Esophagus squamous epithelium (tissue), 5 donors: ENCODE measurements at places on chromosomes 7 and 10.

- no peak for DNase-seq
Observed at GRCh38 chr7:2968176-2968575, 75.5 kb downstream of the CARD11 start.

- no peak for DNase-seq
Observed at GRCh38 chr7:27248911-27249723, 6.5 kb downstream of the EVX1 start.

DNA sequence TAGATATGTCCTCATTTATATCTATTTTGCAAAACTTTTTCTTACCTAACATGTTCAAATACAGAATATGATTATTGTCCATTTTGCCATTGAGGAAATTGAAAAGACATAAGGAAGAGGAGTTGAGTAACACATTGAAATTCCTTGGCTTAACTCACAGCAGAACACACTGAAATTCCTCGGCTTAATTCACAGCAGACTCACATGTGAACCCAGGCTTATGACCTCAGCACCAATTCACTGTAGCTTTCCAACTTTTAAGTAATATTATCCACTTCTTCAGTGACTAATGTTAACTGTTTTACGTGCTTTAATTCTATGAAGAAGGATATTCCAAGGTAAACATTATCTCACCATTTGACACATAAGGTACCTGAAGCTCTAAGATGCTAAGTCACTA lies 597.5 kb upstream of the PFKP start:
- DNase-seq: no peak

DNA sequence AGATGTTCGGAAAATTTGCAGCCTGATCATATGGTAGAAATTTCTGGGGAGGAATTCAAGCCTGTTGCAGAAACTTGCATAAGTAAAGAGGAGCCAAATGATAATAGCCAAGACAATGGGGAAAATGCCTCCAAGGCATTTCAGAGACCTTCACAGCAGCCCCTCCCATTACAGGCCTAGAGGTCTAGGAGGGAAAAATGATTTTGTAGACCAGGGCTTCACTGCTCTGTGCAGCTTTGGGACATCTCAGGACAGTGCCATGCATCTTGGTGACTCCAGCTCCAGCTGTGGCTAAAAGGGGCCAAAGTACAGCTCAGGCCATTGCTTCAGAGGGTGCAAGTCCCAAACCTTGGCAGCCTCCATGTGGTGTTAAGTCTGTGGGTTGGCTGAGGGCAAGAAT lies 50.6 kb upstream of the CYP2C18 start:
- DNase-seq: no peak

GRCh38 chr7:117111535-117111934 lies 158.2 kb downstream of the ST7 start:
- DNase-seq: no peak

GRCh38 chr10:6141296-6142151 lies 52.7 kb downstream of the RBM17 start:
- no peak for DNase-seq

GRCh38 chr7:23712368-23713284 lies 2.6 kb downstream of the STK31 start:
- DNase-seq: no peak

- DNase-seq: no peak
Observed at GRCh38 chr10:25766687-25767221, 167.3 kb upstream of the MYO3A start.

DNA sequence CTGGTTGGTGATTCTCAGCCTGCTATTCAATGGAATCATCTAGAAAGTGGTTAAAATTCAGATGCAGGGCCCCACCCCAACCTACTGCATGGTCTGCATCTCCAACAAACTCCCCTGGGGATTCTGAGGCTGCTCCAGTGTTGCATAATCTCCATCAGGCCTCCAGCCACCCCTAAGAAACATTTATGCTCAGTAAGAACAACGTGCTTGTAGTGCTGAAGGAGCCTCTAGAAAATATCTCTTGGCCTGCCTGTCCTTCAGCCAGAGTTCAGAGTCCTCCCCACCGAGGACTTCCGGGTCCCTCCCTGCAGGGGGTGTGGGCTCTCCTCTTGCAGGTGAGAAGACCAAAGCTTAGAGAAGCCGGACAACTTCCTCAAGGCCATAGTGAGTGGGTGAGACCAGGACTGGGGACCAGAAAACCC lies 159.8 kb downstream of the SH3PXD2A start:
- no peak for DNase-seq

DNA sequence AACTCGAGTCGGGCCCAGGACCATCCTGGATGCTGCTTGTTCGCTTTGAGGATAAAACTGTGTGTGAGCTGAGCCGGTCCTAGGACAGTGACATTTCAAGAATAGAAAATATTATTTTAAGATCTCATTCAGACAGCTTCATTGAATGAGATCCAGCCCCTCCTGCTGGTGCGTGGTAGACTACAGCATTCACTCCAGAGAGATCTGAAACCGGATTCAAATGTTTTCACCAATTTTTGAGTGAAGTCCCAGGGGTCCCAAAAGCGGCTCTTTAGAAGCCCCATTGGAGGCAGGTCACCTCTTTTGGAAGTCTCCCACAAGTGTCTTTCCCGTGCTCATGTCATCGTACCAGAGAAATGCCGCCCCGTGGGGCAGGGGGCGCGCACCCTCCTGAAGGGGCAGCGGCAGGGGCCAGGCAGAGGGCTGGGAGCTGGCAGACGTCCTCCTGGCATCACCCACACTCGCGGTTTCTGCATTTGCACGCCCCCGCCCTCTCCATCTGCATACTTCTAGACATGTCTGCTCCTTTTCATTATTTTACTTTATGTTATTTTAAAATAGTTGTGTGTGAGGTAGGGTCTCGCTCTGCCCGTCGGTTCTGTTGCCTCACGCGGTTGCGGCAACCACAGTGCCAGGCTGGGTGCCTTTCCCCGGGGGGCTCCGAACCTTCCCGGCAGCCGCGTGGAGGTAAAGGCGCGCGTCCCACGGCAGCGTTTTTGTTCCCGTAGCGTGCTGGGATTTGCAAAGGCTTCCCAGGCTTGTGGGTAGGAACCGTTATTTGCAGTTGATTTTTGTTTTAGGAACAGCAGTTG lies 52.3 kb upstream of the DPYSL4 start:
- no peak for DNase-seq

- DNase-seq: no peak
Observed at GRCh38 chr10:95831515-95831914, 75.6 kb downstream of the ENTPD1 start.

GRCh38 chr7:28711114-28711513 lies 247.0 kb downstream of the TRIL start:
- no peak for DNase-seq

DNA sequence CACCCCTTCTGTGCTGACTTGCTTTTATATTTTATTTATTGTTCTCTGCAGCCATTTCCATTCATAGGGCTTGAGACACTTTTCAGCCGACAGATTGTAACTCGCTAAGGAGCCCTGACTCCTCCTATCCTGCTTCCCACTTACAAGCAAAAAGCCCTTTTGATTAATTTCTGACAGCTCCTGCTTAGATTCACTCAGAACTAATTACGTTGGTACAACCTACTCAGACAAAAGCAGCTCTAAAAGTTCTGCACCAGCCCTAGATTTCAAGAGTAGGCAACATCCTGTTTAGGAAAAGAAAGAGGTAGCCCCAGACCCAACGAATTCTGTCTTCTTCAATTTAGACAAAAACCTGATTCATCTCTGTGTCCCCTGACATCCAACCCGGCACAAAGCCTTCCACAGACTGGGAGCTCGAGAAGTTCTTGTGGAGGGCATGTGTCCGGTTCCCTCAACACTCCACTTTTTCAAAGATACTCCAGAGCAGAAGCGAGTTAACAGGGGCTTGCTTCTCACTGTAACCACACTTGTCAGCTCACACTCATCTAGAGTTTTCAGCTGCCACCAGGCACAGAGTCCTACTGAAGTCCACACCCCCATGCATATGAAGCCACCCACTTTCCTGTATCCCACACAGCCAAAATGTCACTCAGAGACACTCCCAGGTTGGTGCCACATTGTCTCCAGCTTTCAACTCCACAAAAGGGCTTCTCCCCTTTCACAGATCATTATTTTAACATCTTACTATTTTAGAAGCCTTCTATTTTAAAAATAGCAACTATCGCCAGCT lies 113.6 kb upstream of the NFE2L3 start:
- no peak for DNase-seq

DNA sequence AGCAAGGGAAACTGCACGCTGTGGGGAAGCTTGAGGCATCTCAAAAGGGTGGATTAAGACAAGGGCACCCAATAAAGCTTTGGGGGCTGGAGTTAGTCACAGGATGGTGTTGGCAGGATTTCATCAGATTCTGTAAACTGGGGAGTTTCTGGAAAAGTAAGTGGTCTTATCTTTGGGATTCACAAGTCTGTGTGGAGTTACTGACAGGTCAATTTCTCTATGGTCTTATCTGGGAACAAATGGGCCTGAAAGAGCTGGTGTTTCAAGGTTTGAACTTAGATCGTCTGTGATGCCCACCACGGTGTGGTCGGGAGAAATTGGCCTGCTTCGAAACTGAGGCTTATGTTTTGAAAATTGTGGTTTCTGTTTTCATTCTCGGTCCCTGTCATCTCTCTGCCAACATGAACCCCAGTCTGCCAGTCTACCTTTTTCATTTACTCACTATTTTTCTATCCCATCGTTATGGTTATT lies 23.8 kb upstream of the AOAH start:
- DNase-seq: no peak

- no peak for DNase-seq
Observed at GRCh38 chr7:129089521-129090212, 34.8 kb upstream of the TNPO3 start.

GRCh38 chr7:32890010-32890792 lies 1.4 kb downstream of the KBTBD2 start:
- no peak for DNase-seq

GRCh38 chr10:31087851-31088250 lies 56.2 kb upstream of the ZNF438 start:
- no peak for DNase-seq

DNA sequence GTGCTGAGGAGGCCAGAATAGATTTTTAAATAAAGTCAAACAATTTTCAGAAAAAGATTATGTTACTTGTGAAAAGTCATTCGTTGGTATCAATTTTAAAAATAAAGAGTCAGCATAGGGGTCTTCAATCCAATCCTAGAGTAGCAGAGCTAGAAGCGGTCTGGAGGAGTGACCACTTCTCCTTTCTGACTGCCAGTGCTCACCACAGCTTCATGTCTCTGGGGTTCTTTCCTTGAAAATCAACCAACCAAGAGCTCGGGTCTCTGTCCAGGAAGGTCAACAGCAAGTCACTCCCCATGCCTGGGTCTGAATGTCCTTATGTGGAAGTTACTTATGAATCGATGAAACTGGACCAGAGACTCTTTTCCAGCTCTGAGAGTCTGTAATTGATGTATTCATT lies 14.3 kb downstream of the PTPRN2 start:
- DNase-seq: no peak

- no peak for DNase-seq
Observed at GRCh38 chr10:32266566-32266965, 80.4 kb downstream of the EPC1 start.

DNA sequence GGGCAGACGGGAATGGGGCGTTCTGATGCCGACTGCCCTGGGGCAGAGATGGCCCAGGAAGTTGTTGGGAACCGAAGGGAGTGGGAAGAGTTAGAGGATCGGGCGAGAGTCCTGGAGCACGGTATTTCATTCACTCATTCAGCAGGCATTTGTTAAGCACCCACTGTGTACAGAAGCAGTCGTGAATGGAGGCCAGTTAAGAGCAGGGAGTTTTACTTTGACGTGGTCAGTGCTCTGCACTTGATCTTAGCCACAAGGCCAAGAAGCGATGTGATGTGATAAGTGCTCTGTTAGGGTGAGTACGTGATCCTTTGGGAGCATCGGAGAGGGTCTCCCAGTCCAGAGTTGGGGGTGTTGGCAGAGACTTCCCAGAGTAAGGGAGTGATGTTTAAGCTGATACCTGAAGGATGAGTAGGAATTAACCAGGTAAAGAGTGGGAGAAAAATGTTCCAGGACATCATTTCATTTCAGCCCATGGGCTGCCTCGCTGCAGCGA lies 890 bp downstream of the ZFYVE27 start:
- no peak for DNase-seq

DNA sequence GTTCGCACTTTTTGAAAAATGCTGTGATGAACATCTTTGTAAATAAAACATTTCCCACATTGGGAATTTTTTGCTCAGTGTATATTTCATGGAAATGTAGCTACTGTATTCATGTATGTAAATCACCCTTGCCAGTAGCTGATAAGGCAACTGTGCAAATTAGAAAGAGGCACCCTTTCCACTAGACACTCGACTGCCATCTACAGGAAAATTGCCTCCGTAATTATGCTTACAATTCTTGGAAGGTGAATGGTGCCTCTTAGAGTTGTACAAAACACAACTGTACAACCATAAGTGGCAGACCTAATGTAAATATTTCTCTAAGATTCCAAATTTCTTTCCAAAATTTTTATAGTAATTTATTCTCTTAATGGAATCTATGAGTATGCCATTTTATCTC lies 491.7 kb downstream of the CCSER2 start:
- DNase-seq: no peak

GRCh38 chr10:60399328-60399727 lies 9.7 kb upstream of the ANK3 start:
- no peak for DNase-seq

- no peak for DNase-seq
Observed at GRCh38 chr7:5690931-5691473, 90.5 kb downstream of the RNF216 start.

- no peak for DNase-seq
Observed at GRCh38 chr7:132590162-132590561, 13.9 kb upstream of the PLXNA4 start.

GRCh38 chr7:42698600-42699374 lies 213.1 kb downstream of the C7orf25 start:
- no peak for DNase-seq

- DNase-seq: no peak
Observed at GRCh38 chr10:75263806-75264205, 28.0 kb upstream of the COMTD1 start.

GRCh38 chr7:134453518-134453917 lies 5.4 kb downstream of the AKR1B1 start:
- DNase-seq: no peak

GRCh38 chr7:36638140-36638539 lies 86.2 kb downstream of the AOAH start:
- no peak for DNase-seq

DNA sequence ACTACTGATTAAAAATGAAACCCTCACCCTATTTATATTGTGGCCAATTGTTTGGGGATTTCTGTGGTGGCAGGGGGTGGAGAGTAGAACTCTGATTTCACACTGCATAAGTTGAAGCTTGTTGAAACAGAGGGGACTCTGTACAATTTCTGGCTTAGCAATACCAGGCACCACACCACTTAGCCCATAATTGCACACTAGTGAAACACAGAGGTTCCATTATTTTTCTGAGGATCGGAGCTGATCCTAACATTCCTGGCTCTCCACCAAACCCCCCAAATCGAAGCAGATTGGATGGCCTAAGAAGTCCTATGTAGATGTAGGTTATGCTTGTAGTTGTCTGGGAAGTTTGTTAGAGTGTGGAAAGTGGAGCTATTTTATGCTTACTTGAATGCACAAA lies 47.0 kb downstream of the PTN start:
- DNase-seq: no peak
